Activated naive CD4-positive, alpha-beta T cell (primary cell): ENCODE measurements at places on chromosomes 1 and 21.

GRCh38 chr21:14486869-14487268 lies 59.2 kb downstream of the SAMSN1 start:
- no peak for DNase-seq

GRCh38 chr1:202130297-202130721 lies 7.6 kb downstream of the GPR37L1 start:
- DNase-seq: no peak

GRCh38 chr1:37922767-37923550 lies 23.9 kb downstream of the INPP5B start:
- no peak for DNase-seq

- DNase-seq: no peak
Observed at GRCh38 chr1:226325178-226325577, 16.2 kb upstream of the LIN9 start.

DNA sequence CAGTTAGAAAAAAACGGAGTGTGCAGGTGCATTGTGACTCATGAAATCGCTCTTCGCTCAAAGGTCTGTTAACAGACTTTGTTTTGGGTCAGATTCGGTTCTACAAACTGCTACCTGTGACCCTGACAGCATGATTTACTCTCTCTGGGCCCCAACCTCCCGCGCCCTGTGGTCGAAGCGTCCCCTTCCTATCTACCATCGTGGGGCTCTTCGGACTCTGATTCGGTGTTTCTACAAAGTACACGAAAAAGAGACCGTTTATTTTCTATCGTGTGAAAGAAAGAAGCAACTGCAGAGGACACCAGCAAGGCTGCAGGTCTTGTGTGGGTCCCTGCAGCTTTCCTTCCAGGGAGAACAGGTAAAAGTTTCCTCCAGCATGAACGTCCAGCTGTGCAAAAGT lies 29.4 kb upstream of the SLC19A1 start:
- no peak for DNase-seq

GRCh38 chr1:168146626-168147025 lies 9.9 kb upstream of the GPR161 start:
- DNase-seq: no peak

DNA sequence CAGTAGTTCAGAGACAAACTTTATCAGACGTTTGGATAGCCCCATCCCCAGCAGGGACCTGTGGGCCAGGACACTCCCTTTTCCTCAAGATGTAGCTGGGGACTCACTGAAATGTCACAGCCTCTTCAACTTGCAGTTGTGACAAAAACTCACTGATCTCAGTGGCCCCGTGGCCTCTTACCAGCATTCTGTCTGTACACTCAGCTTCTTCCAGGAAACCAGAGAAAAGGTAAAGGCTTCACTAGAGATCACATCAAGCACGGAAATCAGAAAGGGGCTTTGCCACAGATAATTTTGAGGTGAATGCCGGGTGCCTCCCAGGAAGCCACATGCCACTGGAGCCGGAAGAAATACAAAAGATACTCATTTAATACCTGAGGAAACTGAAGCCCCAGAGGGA lies 122.2 kb downstream of the CCDC185 start:
- DNase-seq: no peak
